Chondrocyte (in vitro differentiated cells): ENCODE measurements at places on chromosomes 12 and 14. TPM values are rescaled to one million over a fixed set of nuclear protein-coding genes. Genes with fewer than 3 reads are reported as not detected.

Gene SDR9C7
- not detected in 3 replicates for total RNA-seq

Gene TRHDE
- 0.34 to 1.2 TPM (median 0.87 TPM) in 3 replicates for total RNA-seq

Gene L2HGDH
- 5.4 to 5.9 TPM (median 5.8 TPM) in 3 replicates for total RNA-seq

Gene DNAH10
- 0.46 to 1.2 TPM (median 0.95 TPM) in 3 replicates for total RNA-seq

Gene CLEC1A
- not detected in 3 replicates for total RNA-seq

GRCh38 chr12:104458694-104459367 lies 2.1 kb downstream of the CHST11 start:
- H3K36me3 ChIP-seq, result no peaks in the 10 kb centered on the region
- H3K27me3 ChIP-seq, result no peaks in the 10 kb centered on the region
- H3K4me3 ChIP-seq, result peak overlapping the region; percentile 95
- peaks cover 39% of the 10 kb centered on the region for H3K4me1 ChIP-seq
- no peak for DNase-seq

- H3K4me3 ChIP-seq, result no peak overlapping the region
- DNase-seq, result no peak
- H3K36me3 ChIP-seq, result no peaks in the 10 kb centered on the region
- H3K27ac ChIP-seq, result no peak overlapping the region
- no peaks in the 10 kb centered on the region for H3K4me1 ChIP-seq
Measured at GRCh38 chr14:88163731-88164255, 158.9 kb downstream of the GPR65 start.

- no peaks in the 10 kb centered on the region for H3K27me3 ChIP-seq
- H3K27ac ChIP-seq, result no peak overlapping the region
- H3K36me3 ChIP-seq, result no peaks in the 10 kb centered on the region
- no peak for DNase-seq
- peaks cover 35% of the 10 kb centered on the region for H3K4me1 ChIP-seq
Measured at GRCh38 chr14:55190906-55191202, 531 bp downstream of the DLGAP5 start.

DNA sequence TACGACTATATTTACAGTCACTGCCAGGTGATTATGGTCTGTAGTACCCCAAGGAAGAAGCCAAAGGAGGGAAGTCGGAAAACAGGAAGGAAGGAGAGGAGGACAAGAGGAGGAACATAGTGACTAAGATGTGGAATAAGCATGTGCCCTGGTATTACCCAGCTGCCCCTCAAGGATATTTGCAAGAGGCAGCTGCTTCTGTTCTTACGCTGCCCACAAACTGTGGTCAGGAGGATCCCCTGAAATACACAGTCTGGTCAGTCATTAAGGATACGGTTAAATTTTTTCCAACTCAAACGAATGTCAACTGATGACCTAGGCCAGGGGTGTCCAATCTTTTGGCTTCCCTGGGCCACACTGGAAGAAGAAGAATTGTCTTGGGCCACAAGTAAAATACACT lies 126.5 kb downstream of the CMAS start:
- no peak overlapping the region for H3K27ac ChIP-seq
- no peak for DNase-seq
- H3K4me1 ChIP-seq, result no peaks in the 10 kb centered on the region
- H3K36me3 ChIP-seq, result no peaks in the 10 kb centered on the region
- no peak overlapping the region for H3K4me3 ChIP-seq
- no peaks in the 10 kb centered on the region for H3K27me3 ChIP-seq

DNA sequence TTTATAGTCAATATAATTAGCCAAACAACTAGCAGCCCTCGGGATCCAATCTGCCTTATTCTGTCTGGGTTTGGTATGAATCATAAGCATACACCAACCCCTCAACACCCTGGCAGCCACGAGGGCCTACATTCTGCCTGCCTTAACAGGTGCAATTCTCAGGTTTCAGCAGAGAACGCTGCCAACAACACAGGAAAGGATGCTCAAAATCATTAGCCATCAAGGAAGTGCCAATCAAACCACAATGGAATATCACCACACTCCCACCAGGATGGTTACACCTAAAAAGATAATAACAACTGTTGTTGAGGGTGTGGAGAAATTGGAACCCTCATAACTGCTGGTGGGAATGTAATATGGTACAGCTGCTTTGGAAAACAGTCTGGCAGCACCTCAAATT lies 122.8 kb downstream of the TTC7B start:
- peaks cover 15% of the 10 kb centered on the region for H3K4me1 ChIP-seq
- no peak overlapping the region for H3K4me3 ChIP-seq
- no peak for DNase-seq
- peaks cover 8% of the 10 kb centered on the region for H3K36me3 ChIP-seq
- H3K27ac ChIP-seq, result no peak overlapping the region
- no peaks in the 10 kb centered on the region for H3K27me3 ChIP-seq

GRCh38 chr12:111024205-111024801 lies 103.9 kb upstream of the MYL2 start:
- H3K4me3 ChIP-seq, result no peak overlapping the region
- peaks cover 82% of the 10 kb centered on the region for H3K27me3 ChIP-seq
- no peak for DNase-seq
- H3K4me1 ChIP-seq, result no peaks in the 10 kb centered on the region
- no peak overlapping the region for H3K27ac ChIP-seq

DNA sequence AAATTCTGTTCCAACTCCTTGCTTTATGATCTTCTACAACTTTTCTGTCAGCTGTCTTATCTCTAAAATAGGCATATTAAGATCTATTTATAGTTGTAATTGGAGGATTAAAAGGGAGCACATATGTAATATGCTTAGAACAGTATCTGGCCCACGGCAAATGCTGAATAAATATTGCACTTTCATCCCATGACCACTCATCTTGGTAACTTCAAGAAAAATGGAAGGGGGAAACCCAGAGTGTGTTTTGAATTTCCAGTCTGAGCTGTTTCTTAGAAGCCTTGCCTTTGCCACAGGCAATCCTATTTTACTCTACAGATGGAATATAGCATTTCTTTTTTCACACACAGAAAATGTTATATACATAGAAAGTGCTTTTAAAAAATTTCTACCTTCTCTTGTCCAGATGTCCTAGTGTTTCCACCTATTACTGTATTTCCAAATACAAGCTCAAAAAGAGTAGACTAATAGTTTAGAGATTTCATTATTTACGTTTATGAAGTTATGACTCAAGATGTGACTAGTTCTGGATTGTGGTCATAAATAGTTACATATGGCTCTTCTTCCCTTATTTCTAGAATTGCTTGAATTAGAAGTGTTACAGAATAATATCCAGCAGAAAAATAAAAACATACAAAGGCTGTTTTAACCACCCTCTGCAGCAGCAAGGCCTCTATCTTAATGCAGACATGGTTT lies 6.2 kb upstream of the STXBP6 start:
- no peak for DNase-seq
- peaks cover 35% of the 10 kb centered on the region for H3K27me3 ChIP-seq
- H3K27ac ChIP-seq, result no peak overlapping the region
- no peak overlapping the region for H3K4me3 ChIP-seq
- H3K36me3 ChIP-seq, result no peaks in the 10 kb centered on the region

DNA sequence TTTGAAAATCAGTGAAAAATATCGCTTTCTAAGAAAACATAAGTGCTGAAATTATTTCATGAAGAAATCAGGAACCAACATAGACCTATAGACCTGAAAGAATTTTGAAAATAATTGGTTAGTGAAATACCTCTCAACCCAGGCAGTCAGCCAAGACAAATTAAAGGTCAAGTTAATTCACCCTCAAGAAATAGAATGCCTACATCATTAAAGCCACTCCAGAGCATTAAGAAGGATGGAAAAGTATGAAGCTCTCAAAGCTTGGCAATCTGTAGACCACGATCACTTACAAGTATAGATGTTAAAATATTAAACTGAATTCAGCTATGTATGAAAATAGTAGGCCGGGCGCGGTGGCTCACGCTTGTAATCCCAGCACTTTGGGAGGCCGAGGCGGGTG lies 48.3 kb downstream of the SFSWAP start:
- no peaks in the 10 kb centered on the region for H3K27me3 ChIP-seq
- peaks cover 37% of the 10 kb centered on the region for H3K36me3 ChIP-seq
- H3K27ac ChIP-seq, result no peak overlapping the region
- H3K4me1 ChIP-seq, result peaks cover 3% of the 10 kb centered on the region
- H3K4me3 ChIP-seq, result no peak overlapping the region

DNA sequence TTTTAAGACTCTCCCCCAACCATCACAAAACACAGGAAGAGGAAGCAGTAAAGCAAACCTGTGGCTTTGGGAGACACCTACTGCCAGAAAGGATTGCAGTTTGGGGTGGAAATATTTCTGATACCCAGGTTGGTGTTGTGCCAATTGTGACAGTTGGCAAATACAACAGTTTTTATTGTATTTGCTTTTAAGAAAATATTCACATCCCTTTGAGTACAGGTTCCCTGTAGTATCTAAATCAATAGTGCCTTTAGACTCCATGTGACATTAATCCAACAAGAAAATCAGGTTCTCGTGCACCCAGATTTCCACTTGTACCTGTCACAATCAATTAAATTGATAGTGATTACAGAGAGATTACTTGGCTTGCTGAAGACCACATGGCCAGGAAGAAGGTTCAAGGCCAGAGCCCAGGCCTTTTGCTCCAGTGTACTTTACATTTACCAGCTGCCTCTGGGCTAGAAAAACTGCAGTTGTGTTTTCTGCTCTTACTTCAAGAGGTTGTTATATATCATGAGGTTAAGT lies 361.2 kb downstream of the ATP23 start:
- peaks cover 2% of the 10 kb centered on the region for H3K36me3 ChIP-seq
- H3K27ac ChIP-seq, result no peak overlapping the region
- no peak for DNase-seq

DNA sequence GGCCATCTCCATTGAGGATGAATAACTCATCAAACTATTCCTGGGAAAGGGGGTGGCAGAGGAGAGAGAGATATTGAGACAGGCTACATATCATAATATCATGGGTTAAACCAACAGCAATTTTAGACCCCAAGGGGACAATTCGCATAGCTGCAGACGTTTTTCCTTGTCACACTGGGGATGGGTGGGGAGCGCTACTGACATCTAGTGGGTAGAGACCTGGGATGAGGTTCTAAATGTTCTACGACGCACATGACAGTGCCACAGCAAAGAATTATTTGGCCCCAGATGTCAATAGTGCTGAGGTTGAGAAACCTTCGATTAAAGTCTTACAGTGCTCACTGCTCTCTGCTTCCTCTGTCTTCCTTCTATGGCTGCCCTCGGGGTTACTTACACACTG lies 425.6 kb downstream of the NRXN3 start:
- H3K36me3 ChIP-seq, result no peaks in the 10 kb centered on the region
- H3K27me3 ChIP-seq, result peaks cover 17% of the 10 kb centered on the region
- peaks cover 3% of the 10 kb centered on the region for H3K4me1 ChIP-seq
- DNase-seq, result no peak

DNA sequence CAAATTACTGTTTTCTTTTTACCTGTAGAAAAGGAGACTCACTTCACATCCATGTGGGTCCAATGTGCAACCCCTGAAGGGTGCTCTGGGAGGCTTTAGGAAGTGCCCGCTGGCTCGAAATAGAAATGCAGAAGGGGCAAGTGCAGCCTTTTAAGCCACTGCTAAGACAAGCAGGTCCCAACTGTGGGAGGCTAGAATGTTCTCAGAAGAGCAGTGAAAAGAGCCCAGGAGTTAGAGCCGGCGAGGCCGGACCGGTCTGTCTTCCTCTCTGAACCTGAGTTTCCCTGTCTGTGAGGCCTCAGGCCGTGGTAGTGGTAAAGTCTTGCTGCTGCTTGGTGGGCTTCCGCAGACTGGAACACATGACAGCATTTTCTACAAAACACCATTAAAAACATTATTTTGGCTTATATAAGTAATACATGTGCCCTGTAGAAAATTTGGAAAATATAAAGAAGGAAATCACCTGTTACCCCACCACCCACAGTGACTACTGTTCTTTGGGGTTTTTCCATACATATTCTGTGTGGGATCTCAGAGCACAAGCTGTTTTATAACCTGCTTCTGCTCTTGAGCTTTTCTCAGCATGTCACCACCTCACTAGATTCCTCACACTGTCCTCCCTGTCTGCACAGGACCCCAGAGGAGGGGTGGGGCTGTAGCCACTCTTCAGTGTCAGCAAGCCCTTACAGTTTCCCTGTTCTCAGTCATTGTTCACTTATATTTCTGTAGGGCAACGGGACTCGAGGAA lies 6.0 kb downstream of the CKB start:
- peaks cover 43% of the 10 kb centered on the region for H3K4me1 ChIP-seq
- H3K27me3 ChIP-seq, result no peaks in the 10 kb centered on the region
- peaks cover 4% of the 10 kb centered on the region for H3K36me3 ChIP-seq

GRCh38 chr14:50622978-50623377 lies 45.1 kb downstream of the SAV1 start:
- H3K27me3 ChIP-seq, result no peaks in the 10 kb centered on the region
- DNase-seq, result no peak
- H3K4me3 ChIP-seq, result no peak overlapping the region
- H3K4me1 ChIP-seq, result peaks cover 9% of the 10 kb centered on the region
- peaks cover 9% of the 10 kb centered on the region for H3K36me3 ChIP-seq

GRCh38 chr12:43054085-43054484 lies 464.5 kb upstream of the PRICKLE1 start:
- H3K4me1 ChIP-seq, result no peaks in the 10 kb centered on the region
- no peak overlapping the region for H3K4me3 ChIP-seq
- DNase-seq, result no peak
- H3K27ac ChIP-seq, result no peak overlapping the region
- no peaks in the 10 kb centered on the region for H3K27me3 ChIP-seq

- DNase-seq, result no peak
- peaks cover 41% of the 10 kb centered on the region for H3K4me1 ChIP-seq
- no peak overlapping the region for H3K4me3 ChIP-seq
- H3K27me3 ChIP-seq, result no peaks in the 10 kb centered on the region
- H3K27ac ChIP-seq, result peak overlapping the region; percentile 9
Measured at GRCh38 chr12:76037130-76038103, 5.8 kb upstream of the PHLDA1 start.

DNA sequence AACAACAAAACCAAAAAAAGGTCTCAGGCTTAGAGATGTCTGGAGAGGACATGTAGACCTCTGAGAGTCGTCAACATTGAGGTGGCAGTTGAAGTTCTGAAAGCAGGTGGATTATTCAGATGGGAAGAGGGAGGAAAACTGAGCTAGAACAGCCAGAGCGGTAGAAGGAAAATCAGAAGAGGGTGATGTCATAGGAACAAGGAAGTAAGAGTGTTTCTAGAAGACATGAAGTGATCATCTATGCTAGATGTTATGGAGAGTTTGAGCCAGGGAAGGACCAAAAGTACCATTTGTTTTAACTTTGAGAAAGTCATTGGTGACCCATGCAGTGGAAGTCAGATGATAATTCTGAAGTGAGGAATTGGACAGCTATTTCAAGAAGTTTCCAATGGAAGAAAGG lies 316.2 kb upstream of the RGS6 start:
- no peak overlapping the region for H3K27ac ChIP-seq
- no peaks in the 10 kb centered on the region for H3K27me3 ChIP-seq
- H3K4me3 ChIP-seq, result no peak overlapping the region
- H3K4me1 ChIP-seq, result peaks cover 8% of the 10 kb centered on the region
- DNase-seq, result no peak
